Urinary bladder (tissue), 4 donors: ENCODE measurements at places on chromosomes 13 and 19.

GRCh38 chr19:19257137-19257536 lies 16.0 kb downstream of the TM6SF2 start:
- no peak for DNase-seq

DNA sequence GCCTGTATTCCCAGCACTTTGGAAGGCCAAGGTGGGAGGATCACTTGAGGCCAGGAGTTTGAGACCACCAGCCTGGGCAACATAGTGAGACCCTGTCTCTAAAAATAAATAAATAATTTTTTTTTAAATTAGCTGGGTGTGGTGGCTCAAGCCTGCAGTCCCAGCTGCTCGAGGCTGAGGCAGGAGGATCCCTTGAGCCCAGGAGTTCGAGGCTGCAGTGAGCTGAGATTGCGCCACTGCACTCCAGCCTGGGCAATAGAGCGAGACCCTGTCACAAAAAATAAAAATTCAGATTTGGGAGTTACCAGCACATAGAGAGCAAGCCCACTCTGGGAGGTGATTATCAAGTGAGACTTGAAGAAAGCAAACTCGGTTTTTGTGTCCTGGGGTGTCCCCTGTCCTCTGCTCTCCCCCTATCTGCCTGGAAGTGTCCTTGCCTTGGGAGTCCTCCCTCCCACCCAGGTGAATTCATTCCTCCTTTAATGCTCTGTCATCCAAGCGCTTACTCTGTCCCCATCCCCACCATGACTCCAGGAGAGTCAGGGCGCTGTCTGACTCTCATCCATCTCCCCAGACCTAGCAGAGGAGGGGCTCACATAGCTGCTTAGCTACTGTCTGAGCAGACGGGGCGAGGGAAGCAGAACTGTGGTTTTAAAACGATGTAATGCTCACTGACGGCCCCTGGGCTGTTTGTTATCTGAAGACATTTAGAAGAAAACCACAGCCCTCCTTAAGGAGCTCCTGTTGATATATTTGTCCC lies 146.8 kb downstream of the STK24 start:
- DNase-seq = no peak

GRCh38 chr13:45538382-45538781 lies 73.6 kb downstream of the COG3 start:
- no peak for DNase-seq

DNA sequence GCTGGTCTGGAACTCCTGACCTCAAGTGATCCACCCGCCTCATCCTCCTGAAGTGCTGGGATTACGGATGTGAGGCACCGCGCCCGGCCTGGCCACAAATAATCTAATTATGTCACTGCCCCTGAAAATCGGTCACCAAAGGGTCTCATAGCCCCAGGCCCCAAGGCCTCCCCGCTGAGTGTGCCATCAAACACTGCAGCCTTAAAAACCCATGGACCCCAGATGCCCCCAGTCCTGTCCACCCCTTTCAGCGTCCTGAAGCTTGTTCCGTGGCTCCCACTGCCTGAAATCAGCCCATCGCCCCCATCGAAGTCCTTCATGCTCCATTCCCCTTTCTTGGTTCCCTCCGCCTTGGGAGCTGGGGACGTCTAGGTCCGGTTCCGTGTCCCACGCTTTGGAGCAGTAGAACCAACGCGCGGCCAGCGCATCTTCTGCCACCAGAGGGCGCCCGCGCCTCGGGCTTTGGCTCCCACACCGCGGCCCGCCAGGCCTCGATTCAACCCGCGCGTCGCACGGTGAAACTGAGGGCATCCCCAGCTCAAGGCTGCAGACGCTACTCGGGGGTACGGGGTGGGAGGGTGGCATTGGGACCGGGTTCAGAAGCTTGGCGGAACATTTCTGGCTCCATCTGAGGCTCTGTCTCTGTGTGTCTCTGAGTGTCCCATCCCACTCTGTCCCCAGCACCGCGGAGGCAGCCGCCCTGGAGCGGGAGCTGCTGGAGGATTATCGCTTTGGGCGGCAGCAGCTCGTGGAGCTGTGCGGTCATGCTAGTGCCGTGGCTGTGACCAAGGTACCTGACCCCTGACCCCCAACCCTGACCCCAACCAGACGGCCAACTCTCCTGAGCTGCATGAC lies 3.5 kb downstream of the YJEFN3 start:
- no peak for DNase-seq

GRCh38 chr19:8681345-8682029 lies 17.1 kb downstream of the ACTL9 start:
- no peak for DNase-seq

- no peak for DNase-seq
These were observed 5.1 kb downstream of the COL4A1 start for GRCh38 chr13:110301606-110302553.

DNA sequence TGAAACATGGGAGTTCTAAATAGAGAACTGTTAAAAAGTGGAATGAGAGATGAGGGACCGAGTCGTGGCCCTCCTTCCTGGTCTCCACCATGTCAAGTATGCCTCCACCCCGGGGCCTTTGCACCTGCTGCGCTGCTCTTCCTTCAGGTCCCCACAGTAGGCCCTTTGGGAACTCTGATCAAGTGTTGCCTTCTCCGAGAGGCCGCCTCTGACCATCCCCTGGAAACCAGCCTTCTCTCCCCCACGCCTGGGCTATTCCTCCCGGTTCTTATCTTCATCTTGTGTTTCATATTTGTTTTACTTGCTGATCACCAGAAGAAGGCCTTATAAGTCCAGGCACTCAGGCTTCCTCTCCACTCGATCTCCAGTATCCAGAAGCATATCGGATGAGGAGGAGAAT lies 40.0 kb downstream of the IRS2 start:
- no peak for DNase-seq

DNA sequence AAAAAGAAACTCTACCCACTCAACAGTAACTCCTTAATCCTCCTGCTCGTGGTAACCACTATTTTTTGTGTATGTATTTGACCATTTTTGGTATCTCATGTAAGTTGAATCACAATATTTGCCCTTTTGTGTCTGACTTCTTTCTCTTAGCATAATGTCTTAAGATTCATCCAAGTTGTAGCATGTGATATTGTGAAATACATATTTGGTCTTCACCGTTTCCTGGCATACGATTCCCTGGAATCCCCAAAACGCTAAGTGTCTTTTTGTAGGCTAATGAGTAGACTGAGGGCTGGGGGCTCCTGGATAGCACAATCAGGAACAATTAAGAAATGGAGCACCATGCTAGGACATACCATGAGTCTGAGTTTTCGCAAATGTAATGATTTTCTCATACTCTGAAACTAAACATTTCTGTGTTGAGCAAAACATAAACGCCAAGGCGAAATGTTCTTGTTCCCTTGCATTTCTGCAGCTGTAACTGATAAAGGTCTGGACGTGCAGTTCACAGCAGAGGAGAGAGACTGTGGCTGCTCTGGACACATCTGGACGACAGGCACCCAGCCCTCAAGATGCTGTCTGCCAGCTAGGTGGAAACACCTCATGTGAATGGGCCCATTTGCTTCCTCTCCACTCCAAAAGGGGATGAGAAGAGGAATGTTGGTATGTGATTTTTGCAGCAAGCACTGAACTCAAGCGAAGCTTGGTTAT lies 38.4 kb downstream of the BRD4 start:
- no peak for DNase-seq

DNA sequence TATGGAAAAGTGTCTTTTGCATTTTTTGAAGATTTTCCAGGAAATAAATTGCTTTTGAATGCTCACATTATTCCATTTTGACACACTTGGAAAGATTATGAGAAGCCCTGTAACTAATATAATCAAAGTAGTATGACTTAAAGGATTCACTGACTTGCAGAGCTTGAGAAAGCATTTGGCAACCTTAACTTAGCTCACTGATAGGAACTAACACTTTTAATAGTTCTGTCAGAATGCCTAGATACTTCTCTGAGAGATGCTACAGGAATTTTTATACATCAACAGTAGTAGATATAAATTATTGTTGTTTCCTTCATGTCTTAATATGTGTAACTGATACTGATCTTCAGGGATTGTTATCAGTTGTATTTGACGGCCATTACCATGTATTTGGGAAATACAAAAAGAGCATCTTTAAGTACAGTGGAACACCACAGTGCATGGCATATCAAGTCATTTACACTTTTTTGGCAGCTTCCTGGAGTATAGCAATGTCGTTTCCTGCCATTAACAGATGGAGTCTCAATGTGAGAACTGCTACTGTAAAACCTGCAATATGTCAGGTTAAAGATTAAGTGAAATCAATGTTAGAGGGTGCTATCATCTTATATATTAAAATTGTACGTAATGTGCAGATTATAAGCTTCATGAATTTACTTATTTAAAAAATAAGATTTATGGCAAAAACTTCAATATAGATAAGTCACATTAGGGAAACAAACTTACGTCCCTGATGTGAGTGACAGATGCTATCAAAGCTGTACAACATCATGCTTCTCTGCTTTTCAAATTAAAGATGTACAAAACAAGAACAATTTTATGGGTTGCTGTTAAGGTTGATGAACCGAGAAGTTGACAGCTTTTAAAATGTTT lies 1159.8 kb upstream of the MIR17HG start:
- DNase-seq = no peak

DNA sequence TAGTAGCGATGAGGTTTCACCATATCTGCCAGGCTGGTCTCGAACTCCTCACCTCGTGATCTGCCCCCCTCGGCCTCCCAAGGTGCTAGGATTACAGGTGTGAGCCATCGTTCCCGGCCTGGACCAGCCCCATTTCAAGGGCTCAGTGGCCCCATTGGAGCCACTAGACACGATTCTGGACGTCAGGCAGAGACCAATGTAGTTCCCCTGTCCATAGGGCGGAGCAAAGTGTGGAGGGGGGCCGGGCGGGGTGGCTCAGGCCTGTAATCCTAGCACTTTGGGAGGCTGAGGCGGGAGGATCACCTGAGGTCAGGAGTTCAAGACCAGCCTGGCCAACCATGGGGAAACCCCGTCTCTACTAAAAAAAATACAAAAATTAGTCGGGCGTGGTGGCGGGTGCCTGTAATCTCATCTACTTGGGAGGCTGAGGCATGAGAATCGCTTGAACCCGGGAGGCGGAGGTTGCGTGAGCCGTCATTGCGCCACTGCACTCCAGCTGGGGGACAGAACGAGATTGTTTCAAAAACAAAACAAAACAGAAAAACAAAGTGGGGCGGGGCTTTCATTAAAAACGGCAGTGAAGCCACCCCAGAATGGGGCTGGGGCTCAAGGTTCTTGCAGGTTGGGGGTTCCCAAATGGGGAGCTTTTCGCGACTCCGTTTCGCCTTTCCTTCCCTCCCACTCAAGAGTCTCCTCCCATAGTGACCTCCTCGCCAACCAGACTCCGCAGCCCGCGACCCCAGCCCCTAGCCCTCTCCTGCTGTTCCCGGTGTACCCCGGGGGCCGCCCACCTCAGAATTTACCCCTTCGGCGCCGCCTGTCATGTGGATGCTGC lies 758 bp upstream of the TECR start:
- DNase-seq = no peak

- DNase-seq = peak; percentile 79
These were observed 1.6 kb downstream of the SIX5 start for GRCh38 chr19:45767410-45767880.

DNA sequence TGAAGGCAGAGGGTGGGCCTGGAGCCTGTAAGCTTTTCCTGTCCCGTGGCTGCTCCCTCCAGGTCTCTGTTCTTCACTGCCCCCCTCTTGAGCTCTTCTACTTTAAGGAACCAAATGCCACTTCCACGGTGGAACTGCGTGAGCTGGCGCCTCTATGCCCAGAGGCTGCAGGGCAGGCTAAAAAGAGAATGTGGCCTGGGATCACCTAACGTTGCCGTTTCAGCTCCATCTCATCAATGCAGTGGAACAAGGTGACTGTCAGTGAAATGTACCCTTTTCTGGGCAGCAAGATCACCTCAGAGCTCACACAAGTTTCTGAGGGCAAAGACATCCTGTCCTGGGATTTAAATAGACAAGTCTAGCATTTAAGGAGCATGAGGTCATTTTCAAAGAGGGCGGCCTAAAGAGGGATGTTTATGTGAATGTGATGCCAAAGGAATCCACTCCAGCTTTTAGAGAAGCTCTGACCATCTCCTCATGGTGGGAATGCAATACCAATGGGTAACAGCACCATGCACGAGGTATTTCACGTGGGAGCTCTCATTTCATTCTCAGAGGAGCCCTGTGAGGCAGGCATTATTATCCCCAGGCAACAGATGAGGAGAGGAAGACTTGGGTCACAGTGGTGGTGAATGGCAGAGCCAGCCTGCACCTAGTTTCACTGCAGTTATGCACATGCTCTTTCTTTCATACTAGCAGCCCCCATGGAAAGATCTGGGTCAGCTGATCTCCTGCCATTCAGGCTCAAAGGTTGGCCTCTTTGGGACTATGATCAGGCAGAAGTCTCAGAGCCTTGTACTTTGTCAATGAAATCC lies 39.3 kb downstream of the RGCC start:
- DNase-seq = no peak

- DNase-seq = no peak
These were observed 103.2 kb upstream of the VSTM2B start for GRCh38 chr19:29422486-29423085.

DNA sequence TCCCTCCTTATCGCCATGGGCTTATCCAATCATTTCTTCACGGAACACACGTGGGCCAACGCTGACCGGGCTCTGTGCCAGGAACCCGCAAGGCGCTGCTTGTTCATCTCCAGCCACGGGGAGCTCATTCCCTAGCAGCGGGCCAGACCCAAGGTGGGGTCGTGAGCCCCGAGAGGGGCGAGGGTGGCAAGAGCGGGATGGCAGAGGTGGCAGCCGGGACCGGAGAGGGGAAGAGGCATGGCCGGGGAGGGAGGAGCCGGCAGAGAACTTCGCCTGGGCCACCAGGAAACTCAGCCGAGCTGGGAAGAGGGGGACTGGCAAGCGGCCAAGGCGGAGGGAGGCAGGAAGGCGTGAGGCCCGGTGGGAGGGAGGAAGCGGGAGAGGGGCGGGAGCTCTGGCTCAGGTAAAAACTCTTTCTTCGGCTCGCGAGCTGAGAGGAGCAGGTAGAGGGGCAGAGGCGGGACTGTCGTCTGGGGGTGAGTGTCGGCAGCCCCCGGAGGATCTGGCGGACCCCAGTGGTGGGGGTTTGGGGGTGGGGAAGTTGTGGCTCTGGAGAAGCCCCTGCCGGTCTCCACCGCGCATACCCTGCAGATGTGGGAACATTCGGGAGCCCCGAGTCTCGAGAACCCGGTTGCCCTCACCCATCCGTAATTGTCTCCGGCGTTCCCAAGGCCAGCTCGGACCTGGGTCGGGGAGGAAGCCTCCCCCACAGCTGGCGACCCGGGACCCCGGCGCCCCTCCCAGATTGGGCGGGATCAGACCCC lies at the start of gene B3GNT3:
Gene B3GNT3, plus strand, starts transcription at position 408 of the 764 bp plus-strand sequence. CDS start 12,670 bp downstream, outside the sequence.
- no peak for DNase-seq

DNA sequence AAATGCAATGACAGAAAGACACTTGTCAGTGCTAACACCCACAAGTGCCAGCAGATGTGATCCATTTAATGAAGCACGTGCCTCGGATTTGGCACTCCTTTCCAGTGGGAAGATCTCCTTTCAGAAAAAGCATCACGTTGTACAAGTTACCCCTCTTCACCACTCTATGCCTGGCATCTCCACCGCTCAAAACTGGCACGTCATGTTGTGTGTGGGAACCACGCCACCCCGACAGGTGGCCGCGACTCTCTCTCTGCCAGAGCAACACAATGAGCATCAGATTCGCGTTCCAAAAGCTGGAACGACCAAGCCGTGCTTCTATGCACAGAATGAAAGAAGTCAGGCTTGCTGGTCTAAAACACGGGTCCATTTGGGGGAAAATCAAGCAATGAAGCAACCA lies 24.3 kb downstream of the TMTC4 start:
- DNase-seq = no peak
